Stimulated activated CD4-positive, alpha-beta T cell treated with anti-CD3 and anti-CD28 coated beads, Interleukin-4, amount 100 ng/mL, for 1 hour (primary cell): ENCODE measurements at places on chromosomes 2 and 18.

DNA sequence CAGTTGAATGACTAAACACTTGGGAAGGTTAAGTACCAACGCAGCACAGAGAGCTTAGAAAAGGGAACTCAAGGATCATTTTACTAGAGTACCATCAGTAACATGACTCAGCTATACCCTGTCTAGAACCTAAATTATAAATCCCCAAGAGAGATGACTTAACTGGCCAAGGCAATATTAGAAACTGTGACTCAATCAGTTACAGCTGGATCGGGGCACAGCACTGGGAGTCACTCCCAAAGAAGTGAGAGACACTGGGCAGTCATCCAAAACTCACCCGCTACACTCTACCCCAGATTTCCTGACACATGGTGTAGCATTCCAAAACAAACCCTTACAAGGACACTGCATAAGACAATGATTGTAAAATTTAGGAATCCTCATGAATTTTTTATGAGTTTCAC lies 17.7 kb downstream of the IWS1 start:
- DNase-seq = no peak

DNA sequence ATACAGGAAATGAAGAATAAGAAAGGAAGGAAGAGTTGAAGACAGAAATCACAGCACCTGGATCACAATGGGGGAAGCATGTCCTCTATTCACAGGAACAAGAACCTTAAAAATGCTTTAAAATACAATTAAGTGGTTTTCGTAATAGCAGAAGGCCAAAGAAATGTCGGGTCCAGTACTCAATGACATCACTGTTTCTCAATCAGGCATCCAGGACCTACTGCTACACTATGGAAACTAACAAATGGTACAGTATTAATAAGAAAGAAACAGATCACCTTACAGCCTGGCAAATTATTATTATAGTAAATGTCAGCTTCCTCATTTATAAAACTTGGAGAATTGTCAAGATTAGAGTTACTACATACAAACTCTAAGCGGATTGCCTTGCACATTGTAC lies 15.8 kb downstream of the HNRNPLL start:
- no peak for DNase-seq

DNA sequence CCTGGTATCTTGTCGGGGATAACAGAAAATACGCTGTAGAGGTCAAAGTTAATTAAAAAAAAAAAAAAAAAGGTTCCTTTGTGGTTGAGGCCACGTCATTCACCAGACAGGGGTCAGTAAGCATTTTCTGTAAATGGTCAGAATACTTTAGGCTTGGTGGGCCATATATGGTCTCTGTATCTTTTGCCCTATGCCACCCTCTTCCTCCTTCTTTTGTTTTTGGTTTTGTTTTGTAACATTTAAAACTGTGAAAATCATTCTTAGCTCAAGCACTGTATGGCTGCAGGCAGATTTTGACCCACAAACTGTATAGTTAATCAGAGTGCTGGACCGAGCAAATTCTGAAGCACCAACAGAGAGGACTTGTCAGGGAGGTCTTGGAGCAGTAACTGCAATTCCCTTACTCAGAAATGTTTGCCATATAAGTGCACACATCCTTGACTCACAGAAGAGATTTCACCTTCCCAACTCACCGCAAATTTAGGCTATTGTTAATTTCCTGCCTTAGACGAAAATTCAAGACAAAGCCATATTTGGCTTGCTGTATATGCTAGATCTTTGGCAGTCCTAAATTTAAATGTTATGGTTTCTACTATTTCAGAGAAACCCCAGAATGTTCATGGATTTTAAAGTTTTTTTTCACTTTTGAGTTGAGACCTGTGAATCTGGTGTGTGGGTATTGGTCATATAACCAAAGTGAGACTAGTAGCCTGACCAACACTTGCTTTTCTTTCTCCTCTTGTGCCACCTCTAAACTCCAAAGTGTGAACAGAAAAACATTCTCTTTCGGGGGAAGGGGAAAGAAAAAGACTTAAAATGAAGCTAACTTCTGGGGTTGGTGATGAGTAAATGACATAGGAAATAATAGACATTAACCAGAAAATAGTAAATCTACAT lies 65.4 kb downstream of the DOCK10 start:
- DNase-seq = no peak

DNA sequence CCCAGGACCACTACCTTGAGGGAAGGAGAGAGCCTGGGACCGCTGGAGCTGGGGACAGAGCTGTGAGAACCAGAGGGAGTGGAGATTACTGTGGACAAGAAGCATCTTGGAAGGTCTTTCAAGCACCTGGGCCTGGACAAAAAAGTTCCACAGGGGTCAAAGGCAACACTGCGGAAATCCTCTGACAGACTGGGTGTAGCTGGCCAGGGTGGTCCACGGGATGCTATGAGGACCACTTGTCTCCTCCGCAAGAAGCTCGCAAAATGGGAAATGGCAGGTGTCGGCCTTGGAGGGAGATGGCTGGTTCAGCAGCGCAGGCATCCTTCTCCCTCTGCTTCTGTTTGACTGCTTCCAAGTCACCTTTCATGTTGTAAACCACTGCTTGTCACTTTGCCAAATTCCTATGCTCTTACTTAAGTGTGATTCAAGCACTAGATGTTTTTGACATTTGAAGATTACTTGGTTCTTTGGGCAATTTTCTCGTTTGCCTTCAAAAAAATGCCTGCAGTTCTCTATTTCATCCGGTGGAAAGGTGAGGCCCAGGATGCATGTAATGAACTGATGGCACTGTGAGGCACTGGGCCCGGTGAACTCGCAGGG lies 27.7 kb downstream of the KLHL29 start:
- DNase-seq = no peak

- DNase-seq = no peak
These were observed 208.4 kb downstream of the HDAC4 start for GRCh38 chr2:239192456-239192855.

- DNase-seq = no peak
These were observed 215.9 kb downstream of the RNF152 start for GRCh38 chr18:61676773-61677434.

DNA sequence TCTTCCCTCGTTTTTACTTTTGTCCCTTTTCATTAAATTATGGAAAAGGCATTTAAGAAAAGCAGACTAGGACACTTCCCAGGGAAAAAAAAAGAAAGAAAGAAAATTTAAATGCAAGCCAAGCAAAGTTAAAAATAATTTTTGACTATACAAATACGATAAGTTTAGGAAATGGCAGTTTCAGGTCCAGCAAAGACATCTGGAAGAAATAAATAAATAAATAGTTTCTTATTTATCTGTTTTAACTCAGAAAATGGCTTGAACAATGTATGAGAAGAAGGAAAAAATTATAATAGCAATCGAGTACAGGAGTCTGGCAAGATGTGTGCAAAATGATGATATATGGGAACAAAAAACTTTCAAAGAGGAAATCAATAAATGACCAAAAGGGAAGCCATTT lies 114.6 kb upstream of the NCKAP5 start:
- DNase-seq = no peak

DNA sequence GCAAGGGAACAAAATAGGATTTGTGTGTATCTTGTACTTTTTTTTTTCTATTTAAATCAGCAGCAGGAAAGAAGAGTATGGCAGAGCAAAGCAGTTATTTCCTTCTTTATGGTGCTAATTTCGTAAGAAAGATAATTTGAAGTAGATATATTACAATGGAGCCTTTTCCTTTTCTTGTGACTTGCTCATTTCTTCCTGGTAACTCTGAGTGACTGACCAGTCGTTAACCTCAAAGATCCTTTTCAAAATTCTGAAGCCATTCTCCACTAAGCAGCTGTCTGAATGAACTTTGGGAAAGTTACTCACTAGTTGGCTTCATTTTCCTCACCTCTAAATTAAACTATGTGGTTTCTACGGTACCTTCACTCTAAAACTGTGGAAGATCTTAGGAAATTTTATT lies 24.6 kb downstream of the AFTPH start:
- no peak for DNase-seq

DNA sequence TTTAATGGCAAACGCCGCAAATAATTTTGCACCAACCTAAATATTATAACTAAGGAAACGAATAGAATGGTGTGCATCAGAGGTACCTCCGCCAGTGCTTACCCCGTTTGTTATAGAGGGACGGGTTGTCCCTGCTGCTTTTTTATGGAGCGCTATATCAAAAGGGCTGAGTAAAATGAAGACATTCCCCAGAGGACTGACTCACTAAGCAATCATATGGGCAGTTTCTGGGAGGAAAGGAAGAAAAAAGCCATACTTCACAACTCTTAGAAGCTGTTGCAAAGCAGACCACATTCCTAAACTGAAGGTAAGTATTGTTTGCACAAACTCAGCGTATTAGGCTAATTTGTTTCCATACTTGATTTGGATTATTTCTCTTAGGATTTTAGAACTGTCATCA lies 12.9 kb downstream of the ID2 start:
- no peak for DNase-seq
